ENCODE measurements at places on chromosomes 6 and 20. TPM values are rescaled to one million over a fixed set of nuclear protein-coding genes. Genes with fewer than 3 reads are reported as not detected.

- no peak overlapping the region for H3K27ac ChIP-seq
- H3K4me1 ChIP-seq: no peaks in the 10 kb centered on the region
- no peaks in the 10 kb centered on the region for H3K27me3 ChIP-seq
- H3K4me3 ChIP-seq: no peak overlapping the region
- no peaks in the 10 kb centered on the region for H3K36me3 ChIP-seq
Measured at GRCh38 chr6:105893741-105894140, 192.4 kb upstream of the PRDM1 start.

COL19A1 gene
- total RNA-seq: not detected

OTOR gene
- not detected for total RNA-seq

RBBP8NL gene
- 0.64 TPM for total RNA-seq

SLC17A9 gene
- 15.2 TPM for total RNA-seq

PTCHD4 gene
- total RNA-seq: 4.1 TPM

TPD52L1 gene
- total RNA-seq: 24.5 TPM

DNA sequence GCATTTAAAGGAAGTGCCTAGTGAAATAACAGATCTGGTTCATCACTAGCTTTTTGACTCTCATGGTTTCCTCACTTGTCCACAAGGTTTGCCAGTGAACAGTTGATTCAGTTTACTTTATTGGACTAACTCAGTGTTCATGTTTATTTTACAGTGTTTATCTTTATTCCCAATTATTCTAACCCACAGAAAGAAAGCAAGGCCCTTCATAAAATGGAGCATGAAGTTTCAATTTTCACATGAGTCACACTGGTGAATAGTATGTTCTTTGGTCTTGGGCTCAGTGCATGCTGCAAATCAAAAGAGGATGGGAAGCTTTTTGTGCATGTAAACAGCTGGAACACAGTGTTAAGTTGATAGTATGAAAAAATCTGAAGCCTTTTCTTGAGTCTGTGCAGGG is 217.6 kb upstream of the HDDC2 start:
- no peaks in the 10 kb centered on the region for H3K27me3 ChIP-seq
- no peak for DNase-seq
- no peak overlapping the region for H3K27ac ChIP-seq
- H3K36me3 ChIP-seq: no peaks in the 10 kb centered on the region

- no peak for DNase-seq
- no peak overlapping the region for H3K4me3 ChIP-seq
- H3K27ac ChIP-seq: no peak overlapping the region
- H3K36me3 ChIP-seq: no peaks in the 10 kb centered on the region
- H3K27me3 ChIP-seq: peaks cover 7% of the 10 kb centered on the region
- H3K4me1 ChIP-seq: no peaks in the 10 kb centered on the region
Measured at GRCh38 chr20:44319839-44320422, 8.9 kb upstream of the FITM2 start.

- no peak overlapping the region for H3K27ac ChIP-seq
- no peak for DNase-seq
- H3K36me3 ChIP-seq: no peaks in the 10 kb centered on the region
- H3K27me3 ChIP-seq: no peaks in the 10 kb centered on the region
- H3K4me1 ChIP-seq: peaks cover 5% of the 10 kb centered on the region
- H3K4me3 ChIP-seq: no peak overlapping the region
Measured at GRCh38 chr20:22507240-22507961, 77.0 kb downstream of the FOXA2 start.

Measured in upper lobe of right lung (tissue), 1 donor.